ENCODE measurements at places on chromosomes 2 and 18.
A peak's percentile ranks its signal among the peaks of the same experiment; 100 is the strongest.

DNA sequence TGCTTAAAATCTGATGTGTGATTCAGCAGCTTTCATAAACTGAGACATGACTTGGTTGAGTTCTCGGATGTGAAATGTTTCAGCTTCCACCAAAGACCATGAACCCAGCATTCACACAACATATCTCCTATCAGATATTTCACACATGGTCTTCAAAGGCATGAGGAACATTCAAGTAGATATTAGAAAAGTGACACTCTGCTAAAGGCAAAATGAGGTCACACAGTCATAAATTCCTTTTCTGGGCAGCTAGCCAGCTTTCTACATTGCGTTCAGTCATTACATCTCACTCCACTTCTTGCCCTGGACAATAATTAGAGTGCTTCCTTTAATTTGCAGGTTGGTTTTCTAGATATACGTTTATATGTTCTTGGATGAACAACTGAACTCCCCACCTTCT is 96.7 kb downstream of the GAREM1 start:
- DNase-seq, result no peak

DNA sequence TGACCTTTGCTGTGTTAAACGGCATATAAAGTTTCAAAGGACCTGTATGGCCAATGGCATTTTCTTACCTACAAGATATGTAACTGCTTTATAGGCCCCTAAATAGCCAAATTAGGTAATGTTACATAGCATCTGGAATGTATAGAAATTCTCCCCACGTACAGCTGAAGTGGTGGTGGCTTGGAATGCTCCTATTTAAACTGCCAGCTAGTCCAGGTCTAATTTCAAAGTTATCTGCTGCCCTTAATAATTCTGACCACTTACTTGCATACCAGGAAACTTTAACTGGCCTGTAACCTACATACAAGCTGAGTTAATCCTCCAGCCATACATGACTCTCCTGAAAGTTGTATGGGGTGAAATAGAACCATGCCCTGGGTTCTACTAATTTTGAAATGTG is 1.3 kb downstream of the KIAA2012 start:
- no peak for DNase-seq

DNA sequence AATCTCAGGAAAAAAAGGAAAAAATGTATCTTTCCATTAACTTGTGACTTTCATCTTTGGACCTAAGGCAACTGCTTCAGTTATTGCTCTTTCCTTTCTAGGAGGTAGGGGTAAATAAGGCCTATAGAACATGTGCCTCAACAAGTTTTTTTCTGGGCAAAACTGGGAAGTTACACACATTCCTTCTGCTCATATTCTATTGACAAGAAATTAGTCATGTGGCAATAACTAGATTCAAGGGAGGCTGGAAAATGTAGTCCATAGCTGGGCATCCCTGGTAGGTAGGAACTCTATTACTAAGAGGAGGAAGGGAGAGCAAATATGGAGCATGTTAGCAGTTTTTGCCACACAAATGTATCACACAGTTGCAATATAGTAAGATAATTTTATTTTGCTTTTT is 37.7 kb upstream of the NEMP2 start:
- DNase-seq, result no peak

DNA sequence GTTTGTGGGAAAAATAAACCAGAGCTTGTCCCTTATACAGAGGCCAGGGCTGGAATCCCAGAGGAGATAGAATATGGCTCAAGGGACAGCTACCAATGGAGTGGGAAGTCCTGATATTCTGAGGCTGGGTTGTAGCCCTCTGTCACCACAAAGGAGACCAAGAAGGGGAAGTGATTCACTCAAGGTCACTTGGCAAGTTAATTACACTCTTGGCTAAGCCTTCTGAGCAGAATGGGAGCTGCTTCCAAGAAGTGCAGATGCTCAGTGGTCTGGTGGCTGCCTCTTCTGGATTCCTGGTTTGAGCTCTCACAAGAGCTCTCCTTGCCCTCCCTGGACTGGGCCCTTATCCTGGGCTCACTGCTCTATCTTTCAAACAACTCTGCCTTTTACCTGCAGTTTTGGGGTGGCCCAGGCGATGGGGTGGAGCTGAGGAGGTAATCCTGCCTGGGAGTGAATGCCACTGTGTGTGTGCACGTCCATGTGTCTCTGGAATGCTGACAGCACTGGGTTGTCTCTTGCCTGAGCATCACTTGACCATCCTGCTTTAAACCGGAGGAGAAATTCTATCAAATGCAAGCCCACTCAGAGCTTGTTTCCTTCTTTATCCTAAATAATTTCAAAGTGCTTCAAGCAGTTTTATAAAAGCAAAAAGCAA is 168.2 kb downstream of the KCNS3 start:
- DNase-seq, result no peak

DNA sequence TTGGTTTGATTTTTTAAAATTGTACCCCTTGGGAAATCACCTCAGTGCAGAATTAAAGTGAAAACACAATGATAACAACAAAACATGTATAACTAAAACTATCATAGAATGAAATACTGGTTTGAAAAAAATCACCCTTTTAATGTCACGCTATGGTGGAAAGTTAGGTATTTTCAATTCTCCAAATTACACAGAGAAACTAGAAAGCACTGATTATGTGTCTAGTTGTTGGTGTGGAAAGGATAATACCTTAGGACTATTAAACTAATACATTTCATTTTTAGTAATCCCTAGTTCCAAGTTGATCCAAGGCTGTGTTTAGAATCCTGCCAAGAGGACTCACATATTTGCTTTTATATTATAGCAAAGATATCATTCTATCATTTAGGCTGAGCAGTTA is 71.2 kb downstream of the NUP35 start:
- DNase-seq, result no peak

DNA sequence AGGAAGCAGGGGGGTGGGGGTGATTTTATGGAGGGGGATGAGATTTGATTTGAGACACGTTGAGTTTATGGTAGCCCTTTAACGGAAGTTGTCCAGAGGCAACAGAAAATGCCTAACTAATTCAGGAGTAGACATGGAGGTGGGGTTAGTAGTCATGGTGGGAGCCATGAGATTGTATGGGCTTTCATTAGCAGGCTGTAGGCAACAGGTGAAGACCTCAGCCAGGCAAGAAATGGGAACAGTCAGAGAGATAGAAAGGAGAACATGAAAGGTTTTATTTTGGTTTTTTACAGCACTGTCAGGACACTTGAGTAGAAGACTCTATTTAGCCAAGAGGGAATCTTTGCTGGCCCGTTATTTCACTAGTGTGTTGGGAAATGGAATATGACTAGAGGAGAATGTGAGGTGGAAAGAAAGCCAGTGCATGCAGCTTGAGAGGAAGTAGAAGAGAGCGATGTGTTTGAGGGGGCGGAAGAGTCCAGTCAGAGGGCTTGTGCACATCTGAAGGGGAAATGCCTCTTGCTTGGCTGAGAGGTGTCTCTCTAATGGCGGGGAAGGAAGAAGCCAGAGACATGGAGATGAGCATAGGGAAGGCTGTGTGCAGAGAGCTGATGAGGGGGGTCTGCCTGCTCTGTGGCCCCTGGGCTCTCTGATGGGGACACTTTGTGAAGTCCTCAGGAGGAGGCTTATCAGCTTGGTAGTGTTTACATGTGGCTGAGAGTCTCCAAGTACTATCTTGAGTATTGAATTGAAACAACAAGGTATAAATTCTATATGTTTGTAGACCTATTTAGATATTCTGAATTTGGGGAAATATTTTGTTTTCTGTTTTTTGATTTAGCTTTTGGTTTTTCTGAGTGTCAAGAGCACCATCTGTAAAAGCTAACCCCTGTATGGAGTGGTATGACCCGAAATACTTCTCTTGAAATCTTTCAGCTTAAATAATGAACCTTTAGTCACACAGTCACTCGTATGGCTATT is 66.9 kb upstream of the ITM2C start:
- DNase-seq, result no peak

GRCh38 chr2:98548920-98549818 is 59.1 kb downstream of the COA5 start:
- DNase-seq, result no peak

GRCh38 chr2:109369671-109370191 is 240.7 kb downstream of the SH3RF3 start:
- DNase-seq, result peak; percentile 34

DNA sequence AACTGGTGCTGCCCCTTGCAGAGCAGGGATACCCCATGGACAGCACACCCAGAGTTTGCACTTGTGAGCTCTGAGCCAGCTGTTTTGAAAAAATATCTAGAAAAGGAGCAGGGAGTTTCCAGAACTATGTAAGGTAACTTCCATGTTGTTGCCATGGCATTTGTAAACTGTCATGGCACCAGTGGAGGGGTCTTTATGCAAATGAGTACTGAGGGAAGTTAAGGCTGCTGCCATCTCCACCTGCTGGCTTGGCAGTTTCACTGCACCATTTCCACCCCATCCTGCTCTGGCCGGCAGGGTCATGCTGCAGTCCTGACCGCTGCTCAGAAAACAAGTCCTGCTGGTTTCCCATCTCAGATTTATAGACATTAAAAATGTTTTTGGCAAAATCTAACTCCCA is 52.3 kb upstream of the SNTG2 start:
- no peak for DNase-seq

- DNase-seq, result no peak
Observed at GRCh38 chr2:64650296-64650695, 3.4 kb downstream of the SERTAD2 start.

DNA sequence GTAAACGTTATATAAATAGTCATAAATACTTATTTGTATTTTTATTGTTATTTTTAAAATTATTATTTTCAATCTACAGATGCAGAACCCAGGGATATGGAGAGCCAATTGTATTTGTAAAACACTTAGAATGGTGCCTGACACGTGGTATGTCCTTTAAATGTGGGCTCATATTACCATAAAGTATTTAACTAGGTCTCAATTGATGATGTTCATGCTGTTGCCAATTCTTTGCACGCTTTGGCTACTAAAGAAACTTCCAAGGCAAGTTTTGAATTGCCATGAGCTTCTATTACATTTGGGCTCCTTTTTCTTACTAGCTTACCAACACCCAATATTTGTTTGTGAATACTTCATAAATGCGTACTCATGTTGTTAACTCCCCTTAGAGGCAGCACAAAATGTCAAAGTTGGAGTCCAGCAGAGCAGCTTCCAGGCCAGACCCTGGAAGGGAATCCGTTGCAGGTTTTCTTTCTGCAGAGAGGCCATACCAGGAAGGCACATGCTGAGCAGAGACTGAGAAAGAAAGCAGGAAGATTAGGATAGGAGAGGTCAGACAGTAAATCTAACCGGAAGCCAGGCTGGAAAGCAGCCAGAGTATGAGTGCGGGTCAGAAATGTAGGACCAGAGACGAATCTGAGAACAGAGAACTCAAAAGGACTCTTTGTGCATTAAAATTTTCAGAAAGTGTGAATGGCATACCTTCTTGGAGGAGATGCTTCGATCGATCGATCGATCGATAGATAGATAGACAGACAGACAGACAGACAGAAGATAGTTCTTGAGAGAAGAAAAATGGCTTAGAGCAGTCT is 4.2 kb upstream of the NOSTRIN start:
- no peak for DNase-seq

DNA sequence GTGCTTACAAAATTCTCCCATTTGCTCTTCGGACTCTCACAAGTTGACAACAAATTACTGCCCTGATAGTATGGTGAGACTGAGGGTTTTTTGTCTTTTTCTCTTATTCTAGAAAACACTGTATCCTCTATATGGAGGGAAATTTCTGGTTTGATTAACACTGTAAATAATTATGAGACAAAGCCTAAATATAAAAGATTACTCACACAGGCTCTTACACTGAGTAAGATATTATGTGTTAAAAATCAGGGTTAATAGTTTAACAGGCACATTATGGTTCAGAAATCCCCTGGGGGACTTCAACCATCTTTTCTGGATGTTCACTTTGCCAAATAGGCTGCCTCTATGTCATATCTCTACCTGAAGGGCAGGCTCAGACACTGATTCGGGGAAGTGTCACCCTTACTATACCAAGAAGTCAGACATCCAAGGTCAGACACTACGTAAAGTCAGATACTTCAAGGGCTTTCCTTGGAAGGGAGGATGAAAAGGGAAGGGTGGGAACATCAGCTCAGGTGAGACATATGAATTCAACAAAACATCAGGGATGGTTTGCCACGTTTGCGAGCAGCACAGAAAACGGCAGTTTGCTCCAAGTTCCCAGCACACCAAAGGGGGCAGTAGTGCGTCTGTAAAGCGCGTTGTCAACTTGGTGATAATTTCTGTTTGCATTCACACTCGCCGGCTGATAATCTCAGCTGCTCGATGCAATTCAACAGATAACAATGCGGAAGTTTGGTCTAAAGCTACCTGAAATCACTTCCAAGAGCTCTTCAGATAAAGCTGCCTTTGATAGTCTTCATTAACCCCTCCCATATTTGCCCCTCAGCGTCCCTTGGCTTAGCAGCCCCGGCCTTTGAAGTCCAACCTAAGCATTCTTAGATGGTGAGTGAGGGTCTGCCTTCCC is 972 bp upstream of the RASGRP3 start:
- no peak for DNase-seq

Data from RWPE2 (cell line).